Suppressor macrophage treated with lipopolysaccharide for 1 hour (primary cell): ENCODE measurements at places on chromosomes 2 and 18.

GRCh38 chr2:231711677-231712450 lies 3.5 kb downstream of the PTMA start:
- DNase-seq, result no peak

- no peak for DNase-seq
Observed at GRCh38 chr2:67389286-67389685, 7.8 kb upstream of the ETAA1 start.

- no peak for DNase-seq
Observed at GRCh38 chr18:7872569-7872968, 305.5 kb downstream of the PTPRM start.

GRCh38 chr2:66508484-66509071 lies 73.7 kb downstream of the MEIS1 start:
- DNase-seq, result peak; percentile 12

GRCh38 chr2:172919732-172920131 lies 155.9 kb upstream of the MAP3K20 start:
- no peak for DNase-seq

GRCh38 chr2:190740449-190740848 lies 91.6 kb downstream of the NAB1 start:
- DNase-seq, result no peak

GRCh38 chr18:54590945-54591344 lies at the start of gene DYNAP:
Gene DYNAP (plus strand): TSS chr18:54591245. CDS start chr18:54591283, 38 bp downstream.
- DNase-seq, result no peak

- no peak for DNase-seq
Observed at GRCh38 chr18:49936821-49937220, 123.5 kb upstream of the ACAA2 start.

DNA sequence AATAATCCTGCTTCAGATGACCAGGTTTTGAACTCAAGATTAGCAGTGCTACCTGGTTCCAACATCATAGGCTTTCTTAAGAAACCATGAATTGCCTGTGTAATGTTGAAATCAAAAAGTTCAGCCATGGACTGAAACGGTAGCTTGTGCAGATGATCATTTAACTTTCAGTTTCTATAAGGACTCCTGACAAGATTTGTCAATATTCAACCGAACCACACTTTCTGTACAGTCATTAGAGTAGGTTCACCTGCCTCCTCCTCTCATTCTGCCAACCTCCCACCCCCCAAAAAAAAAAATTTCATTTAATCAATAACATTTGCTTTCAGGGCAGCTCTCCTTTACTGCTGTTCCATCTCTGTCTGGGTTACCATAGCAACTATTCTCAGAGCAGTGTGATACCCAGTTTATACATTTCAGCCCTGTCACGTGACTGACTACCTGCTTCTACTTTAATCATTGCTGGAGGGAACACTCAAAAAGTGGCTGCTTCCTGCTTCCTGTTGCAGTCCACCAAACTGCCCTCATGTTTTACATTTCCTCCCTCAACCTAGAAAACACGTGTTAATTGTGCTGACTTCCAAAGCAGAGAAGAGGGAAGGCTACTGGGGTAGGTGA lies 275.5 kb downstream of the SS18 start:
- DNase-seq, result no peak

DNA sequence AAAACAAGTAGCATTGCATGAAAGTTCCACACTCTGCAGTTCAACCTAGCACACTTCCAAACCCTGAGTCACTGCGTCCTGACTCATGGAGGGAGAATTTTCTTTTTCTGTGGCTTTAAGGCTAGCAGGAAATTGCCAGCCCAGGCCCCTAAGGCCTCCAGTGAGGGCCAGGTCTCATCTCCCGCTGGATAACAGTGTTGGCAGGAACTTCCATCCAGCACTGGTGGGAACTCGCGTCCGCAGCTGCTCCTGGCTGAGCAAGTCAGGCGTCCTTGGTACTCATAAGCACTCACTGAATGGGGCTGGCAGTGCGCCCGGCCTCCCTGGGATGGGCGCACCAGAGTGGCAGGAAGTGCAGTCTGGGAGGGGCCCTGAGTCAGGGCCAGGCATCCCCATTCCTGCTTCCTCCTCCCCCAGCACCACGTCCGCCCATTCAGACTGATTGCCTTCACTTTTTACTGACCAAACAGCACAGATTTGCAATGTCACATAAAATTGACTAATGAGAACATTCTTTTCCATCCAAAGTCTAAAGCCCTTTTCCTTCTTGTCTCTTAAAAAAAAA lies 14.3 kb downstream of the MALL start:
- DNase-seq, result peak; percentile 88

- no peak for DNase-seq
Observed at GRCh38 chr2:232304236-232304635, 74.3 kb upstream of the ALPP start.

DNA sequence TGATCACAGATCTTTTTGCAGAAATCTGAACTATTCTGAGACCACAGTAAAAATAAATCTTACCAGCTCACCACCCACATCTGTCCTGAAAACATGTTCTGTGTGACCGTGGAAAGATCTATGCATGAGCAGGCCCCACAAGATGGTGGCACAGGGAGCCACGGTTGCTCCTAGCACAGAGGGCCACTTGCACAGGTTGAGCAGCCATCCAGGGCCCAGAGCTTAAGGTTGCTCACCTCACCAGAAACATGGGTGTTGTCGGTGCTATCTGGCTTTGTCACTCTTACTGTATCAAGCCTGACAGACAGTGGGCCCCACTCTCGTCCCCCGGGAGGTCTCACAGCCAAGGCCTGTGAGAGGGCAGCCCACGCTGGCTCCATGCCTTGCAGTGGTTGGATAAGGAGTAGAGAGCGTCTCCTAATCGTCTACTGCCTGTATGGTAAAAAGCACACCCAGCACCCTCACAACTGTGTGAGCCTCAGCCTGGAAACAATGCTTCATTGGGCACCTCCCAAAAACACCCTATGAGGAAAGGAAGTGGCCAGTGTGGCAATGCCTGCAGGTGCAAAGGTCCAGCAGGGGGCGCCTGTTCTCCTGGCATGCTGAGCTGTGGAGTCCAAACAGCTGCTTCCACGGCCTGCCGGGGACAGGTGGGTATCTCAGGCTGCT lies 19.6 kb downstream of the TUBB6 start:
- DNase-seq, result peak; percentile 90

DNA sequence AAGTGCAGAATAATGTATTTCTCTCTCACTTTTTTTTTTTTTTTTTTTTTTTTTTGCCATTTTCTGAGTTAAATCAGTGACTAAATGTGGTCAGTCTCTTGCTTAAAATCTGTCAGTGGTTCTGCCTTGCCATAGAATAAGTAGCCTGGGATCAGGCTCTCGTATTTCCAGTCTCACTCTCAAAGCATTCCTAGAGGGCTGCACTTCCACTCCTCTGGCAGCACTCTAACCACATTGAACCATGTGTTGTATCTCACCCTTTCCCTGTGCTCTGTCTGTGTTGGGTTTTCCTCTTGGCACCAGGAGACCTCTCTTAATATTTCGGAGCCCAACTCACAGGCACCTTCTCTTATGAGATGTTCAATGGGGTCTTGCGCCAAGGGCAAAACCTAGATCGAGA lies 304.4 kb downstream of the CTNNA2 start:
- no peak for DNase-seq

DNA sequence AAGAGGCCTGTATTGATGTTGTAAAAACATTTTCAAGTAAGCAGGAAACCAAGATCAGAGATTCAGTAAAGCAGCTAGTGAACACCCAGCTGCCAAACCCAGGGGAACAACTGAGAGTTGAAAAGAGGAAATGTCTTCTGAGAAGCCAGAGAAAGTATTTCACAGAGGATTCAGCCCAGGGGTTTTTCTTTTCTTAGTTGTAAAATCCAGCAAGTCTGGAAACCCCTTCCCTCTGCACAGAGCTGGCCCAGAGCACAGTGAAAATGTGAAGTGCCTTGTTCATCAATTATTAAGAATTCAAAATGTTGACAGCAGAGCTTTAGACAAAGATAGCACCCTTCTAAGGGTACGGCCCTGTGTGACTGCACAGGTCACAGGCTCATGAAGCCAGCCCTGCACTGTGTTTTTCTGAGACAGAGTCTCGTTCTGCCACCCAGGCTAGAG lies 28.4 kb downstream of the AFF3 start:
- DNase-seq, result peak; percentile 81

DNA sequence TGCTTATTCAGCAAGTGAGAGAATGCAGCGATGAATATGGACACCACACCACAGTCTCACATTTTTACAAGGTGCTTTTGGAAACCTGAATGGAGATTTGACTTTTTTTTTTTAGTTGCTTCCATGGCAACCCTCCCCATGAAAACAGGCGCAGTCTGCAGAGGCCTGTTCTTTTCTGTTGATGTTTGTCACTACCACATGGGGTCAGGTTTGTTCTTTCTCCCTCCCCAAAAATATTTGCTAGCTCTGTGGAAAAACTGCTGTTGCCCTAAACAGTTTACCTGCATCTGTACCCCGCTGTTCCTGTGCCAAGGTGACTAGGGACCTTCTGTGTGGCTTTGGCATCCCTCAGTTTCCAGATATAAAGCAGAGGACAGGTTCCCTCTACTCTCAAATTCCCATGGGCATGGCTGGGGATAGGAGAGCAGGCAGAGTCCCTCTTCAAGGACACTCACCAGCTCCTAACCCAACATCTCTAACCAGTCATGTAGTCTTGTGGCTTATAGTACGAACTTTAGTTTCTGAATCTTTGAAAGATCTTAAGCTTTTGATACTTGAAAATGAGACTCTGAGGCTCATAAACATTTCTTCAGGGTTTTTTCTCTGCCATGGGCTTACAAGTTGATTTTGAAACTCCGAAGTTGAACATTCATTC lies 14.7 kb upstream of the MAPRE2 start:
- DNase-seq, result no peak

DNA sequence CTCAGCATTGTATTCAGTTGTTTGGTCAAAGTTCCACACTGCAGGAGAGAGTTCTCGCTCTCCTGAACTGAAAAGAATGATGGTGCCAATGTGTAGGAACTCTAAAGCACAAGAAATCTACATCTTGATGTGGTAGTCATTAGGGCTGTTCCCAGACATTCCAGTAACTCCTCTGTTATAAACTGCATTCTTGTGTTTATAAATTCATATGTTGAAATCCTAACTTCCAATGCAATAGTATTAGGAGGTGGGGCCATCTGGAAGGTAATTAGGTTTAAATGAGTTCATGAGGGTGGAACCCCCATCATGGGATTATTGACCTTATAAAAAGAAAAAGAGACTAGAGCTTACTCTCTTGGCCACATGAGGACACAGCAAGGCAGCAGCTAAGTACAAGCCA lies 239.6 kb downstream of the CDH20 start:
- DNase-seq, result no peak

- peak; percentile 33 for DNase-seq
Observed at GRCh38 chr2:189530965-189531637, 49.5 kb downstream of the SLC40A1 start.

DNA sequence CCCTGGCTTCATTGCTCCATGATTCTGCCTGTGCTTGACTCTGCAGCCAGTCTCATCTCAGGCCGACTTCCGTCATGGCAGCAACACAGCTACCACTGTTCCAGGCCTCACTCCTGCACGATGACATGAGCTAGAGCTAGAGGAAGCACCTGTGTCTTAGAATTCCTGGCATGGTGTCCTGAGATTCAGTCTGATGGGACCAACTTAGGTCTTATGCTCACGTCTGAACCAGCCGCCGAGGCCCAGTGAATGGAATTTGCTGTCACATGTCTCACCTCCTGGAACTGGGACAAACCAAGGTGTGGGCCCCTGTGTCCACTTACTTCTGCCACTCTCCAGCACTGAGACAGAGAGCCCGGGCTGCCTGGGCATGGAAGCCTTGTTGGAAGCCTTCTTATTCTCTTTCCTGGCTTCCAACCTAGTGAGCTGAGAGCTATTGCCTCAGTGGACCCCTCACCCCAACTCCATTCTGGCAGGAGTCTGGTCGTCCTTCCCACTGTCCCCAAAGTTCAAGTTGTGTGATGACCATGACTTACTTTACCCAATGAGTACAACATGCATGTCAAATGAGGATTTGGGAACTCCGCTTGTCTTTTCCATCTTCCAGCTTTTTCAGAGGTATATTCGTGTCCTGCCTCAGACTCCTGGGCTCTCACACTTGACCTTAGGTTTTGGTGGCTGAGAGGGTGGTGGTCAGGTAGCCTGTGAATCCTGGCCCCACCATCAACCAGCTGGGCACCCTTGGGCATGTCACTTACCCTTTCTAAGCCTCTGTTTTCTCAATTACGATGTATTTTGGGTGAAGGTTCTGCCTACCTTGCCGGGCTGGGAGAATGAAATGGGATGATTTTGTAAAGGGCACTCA lies 39.1 kb upstream of the HS6ST1 start:
- no peak for DNase-seq

DNA sequence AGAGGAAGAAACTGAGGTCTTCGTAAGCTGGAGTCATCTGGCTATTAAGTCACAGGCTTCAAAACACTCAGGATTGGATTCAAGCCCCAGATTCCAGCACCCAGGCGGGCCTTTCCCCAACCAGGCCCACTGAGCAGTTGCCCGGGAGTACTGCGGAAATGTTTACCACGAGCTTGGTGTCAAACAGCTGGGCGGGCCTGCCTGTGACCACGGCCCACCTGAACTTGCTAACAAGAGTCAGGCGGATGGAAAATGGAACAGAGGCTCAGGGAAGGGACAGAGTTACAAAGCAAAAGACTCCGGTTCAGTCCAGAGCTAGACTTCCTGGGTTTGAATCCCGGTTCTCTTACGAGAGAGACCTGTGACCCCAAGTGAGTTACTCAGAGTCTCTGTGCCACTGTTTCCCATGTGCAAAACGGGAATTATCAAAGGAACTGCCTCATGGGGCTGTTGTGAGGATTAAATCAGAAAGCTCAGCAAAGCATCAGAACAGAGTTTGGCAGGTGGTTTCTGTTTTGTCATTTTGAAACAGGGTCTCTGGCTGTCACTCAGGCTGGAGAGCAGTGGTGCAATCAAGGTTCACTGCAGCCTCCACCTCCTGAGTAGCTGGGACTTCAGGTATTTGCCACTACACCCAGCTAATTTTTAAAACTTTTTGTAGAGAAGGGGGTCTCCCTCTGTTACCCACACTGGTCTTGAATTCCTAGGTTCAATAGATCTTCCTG lies 49.0 kb upstream of the TFCP2L1 start:
- DNase-seq, result no peak

- DNase-seq, result no peak
Observed at GRCh38 chr2:240208096-240208495, 67.6 kb upstream of the OTOS start.

DNA sequence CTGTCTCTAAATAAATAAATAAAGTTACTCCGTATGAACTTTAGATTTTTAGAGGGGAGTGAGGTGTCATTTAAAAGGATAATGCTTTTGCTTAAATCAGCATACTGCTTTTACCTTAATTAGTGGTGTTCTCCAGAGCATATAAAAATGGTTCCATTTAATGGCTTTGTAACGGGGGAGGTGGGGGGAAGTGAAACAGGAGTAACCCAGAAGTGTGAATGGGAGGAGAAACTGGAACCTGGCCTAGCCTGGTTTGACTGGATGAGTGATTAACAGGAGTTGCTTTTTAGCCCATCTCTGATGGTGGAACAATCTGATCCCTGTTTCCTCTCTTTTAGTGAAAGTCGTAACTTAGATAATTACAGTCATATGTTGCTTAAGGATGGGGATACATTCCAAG lies 1.6 kb downstream of the CNDP2 start:
- peak; percentile 44 for DNase-seq

GRCh38 chr2:70490381-70490780 lies 63.2 kb downstream of the TGFA start:
- no peak for DNase-seq
